ENCODE measurements at places on chromosomes 1 and 21. TPM values are rescaled to one million over a fixed set of nuclear protein-coding genes. Genes with fewer than 3 reads are reported as not detected.

TTLL7 gene
- 21.8 TPM for total RNA-seq

SLC1A7 gene
- total RNA-seq = 0.25 TPM

EDARADD gene
- 2.9 TPM for total RNA-seq

ZNF683 gene
- total RNA-seq = 0.41 TPM

ITGB2 gene
- total RNA-seq = 58.3 TPM

SPATA46 gene
- total RNA-seq = not detected

CSF1 gene
- 25.9 TPM for total RNA-seq

VAV3 gene
- 1.5 TPM for total RNA-seq

LRRC39 gene
- total RNA-seq = 0.18 TPM

RBP7 gene
- 1.5 TPM for total RNA-seq

GRCh38 chr1:26058052-26058595, 9.3 kb downstream of the TRIM63 start:
- no peak for DNase-seq

DNA sequence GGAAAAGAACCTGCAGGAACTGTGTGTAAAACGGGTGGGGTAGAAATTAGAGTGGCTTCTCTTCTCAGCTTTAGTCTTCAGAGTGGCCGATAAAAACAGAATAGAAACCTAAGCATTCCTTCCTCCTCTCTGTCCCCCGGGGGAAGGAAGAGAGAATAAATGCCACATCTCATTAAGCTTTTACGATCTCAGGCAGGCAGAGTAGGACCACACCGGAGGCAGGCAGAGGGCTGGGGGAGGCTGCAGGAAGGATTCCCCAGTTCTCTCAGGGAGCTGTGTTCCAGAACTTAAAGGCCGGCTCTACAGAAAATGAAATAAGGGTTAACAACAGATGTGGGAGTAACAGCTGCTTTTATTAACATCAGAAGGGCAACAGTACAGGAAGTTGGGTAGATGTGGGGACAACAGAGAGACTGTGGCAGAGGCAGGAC, 24.5 kb upstream of the MEF2D start:
- DNase-seq = no peak

DNA sequence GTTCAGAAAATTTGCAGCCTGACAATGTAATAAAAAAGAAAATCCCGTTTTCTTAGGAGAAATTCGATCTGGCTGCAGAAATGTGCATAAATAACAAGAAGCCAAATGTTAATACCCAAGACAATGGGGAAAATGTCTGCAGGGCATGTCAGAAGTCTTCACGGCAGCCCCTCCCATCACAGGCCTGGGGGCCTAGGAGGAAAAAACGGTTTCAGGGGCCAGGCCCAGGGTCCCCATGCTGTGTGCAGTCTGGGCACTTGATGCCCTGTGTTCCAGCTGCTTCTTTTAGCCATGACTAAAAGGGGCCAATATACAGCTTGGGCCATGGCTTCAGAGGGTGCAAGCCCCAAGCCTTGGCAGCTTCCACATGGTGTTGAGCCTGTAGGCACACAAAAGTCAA, 6.5 kb upstream of the PRDX6 start:
- DNase-seq = no peak

- DNase-seq = peak; percentile 12
Measured at GRCh38 chr1:2128189-2128901, 66.2 kb downstream of the FAAP20 start.

GRCh38 chr1:157734321-157734720, 33.8 kb upstream of the FCRL3 start:
- DNase-seq = no peak

GRCh38 chr21:38277501-38278131, 20.8 kb downstream of the KCNJ15 start:
- DNase-seq = no peak

DNA sequence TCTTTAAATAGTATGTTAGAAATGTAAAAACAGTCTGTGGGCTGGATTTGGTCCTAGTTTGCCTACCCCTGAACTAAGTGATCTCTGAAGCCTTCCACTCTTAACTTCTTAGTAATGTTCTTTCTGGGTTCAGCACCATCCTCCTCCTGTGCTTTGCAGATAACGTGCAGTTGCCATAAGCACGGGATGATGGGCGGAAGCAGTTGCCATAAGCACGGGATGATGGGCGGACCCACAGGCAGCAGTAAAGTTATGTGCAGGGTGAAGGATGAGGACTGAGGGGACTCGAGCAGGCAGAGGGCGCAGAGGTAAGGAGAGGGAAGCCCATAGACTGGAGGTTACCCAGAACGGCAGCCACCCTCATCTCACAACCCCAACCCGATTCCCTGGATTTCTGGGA, 25.6 kb downstream of the GPA33 start:
- DNase-seq = no peak

DNA sequence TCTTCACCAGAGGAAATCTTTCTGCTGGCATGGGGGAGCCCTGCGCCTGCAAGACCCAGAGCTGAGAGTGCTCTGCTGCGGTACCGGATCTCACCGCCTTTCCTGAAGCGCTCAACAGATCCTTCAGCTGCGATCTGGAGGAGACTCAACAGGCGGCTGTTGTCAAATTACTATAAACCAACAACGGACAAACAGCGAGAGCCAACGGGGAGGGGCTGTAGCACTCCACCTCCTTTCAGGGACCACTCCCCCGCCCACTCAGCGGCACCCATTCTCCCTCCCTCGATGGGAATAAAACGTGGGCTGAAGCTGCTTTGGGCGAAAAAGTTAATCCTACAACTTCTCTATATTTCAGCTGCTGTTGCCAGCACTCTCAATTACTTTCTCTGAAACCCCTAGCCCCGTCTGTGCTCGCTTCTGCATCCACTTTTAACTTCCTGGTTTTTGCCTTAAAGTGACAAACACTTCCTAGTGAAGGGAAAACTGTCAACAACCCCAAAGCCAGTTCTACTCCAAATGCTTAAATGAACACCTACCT, at the start of gene FMO5:
FMO5 (minus strand) TSS at position 147 of the 538 bp plus-strand sequence. CDS start 310 bp downstream, outside the sequence.
- DNase-seq = peak; percentile 76

- DNase-seq = no peak
Measured at GRCh38 chr1:172602706-172603105, 56.2 kb upstream of the FASLG start.

GRCh38 chr1:244347942-244348341, 103.8 kb downstream of the ADSS2 start:
- DNase-seq = no peak

- no peak for DNase-seq
Measured at GRCh38 chr1:235893840-235894239, 27.1 kb upstream of the LYST start.

- peak; percentile 47 for DNase-seq
Measured at GRCh38 chr1:151282883-151283725, 1.0 kb downstream of the ZNF687 start.

GRCh38 chr1:103942029-103942428, 192.3 kb downstream of the AMY1C start:
- DNase-seq = no peak

- no peak for DNase-seq
Measured at GRCh38 chr1:9529190-9529589, 10.1 kb upstream of the SLC25A33 start.

DNA sequence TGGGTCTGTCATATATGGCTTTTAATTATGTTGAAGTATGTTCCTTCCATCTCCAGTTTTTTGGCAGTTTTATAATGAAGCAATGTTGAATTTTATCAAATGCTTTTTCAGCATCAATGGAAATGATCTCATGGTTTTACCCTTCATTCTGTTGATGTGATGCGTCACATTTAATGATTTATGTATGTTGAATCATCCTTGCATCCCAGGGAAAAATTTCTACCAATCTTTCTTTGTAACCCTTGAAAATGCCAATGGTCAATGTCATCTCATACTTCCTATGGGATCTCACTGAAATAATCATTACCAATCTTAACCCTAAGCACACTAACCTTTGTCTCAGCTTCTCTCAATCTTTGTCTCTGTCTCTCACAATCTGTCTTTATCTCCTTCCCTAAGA, 1004.0 kb downstream of the KCNT2 start:
- DNase-seq = no peak

- no peak for DNase-seq
Measured at GRCh38 chr1:23417570-23417969, 7.0 kb downstream of the TCEA3 start.

DNA sequence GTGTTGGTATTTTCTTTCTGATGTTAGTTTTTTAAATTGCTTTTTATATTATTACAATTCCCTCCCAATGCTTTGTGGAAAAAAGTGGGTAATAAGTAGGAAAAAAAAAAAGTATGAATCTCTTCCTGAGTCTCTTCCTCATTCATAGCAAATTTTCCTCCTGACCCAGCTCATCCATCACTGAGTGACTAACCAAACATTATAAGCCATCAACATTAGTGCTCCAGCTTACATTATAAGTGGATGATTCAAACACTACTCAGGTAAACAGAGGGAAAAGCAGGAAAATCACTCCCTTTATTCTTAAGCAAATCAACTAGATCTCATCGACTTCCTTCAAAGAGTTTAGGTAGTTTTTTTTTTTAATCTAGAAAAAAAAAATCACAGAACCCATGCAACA, 15.4 kb upstream of the SAMD13 start:
- no peak for DNase-seq

DNA sequence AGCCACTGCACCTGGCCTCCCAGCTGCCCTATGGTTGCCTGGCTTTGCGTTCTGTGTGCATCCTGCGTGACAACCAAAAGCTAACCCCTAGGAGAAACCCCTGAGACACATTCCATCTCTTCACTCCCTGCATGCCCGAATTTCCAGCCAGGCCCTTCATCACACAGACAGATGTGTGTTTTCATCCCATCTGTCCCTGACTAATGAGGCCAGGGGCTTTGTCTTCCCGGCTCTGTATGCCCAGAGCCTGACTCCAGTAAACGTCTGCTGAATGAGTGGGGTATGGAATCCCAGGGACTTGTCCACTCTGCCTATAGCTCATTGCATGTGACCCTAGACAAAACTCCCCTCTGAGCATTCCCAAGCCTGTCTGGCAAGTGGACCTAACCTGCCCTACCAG, 9.6 kb downstream of the ESPN start:
- no peak for DNase-seq

DNA sequence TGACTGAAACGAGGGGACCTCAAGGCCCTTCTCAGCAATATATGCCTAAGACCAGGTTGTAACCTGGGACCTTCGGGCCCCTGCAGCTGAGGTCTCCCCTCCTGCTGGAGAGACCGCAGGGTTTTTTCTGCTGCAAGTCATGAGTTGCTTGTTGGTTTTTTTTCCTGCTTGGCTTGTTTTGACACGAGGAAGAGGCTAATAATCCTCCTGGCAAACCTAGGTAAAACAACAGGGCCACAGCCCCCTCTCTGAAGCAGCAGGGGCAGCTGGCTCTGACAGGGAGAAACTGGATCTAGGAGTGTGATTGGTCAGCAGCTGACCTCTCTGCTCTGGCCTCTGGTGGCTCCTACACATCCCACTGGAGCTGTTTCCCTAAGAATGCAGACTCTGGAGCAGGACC, 69.0 kb downstream of the CD34 start:
- peak; percentile 32 for DNase-seq

DNA sequence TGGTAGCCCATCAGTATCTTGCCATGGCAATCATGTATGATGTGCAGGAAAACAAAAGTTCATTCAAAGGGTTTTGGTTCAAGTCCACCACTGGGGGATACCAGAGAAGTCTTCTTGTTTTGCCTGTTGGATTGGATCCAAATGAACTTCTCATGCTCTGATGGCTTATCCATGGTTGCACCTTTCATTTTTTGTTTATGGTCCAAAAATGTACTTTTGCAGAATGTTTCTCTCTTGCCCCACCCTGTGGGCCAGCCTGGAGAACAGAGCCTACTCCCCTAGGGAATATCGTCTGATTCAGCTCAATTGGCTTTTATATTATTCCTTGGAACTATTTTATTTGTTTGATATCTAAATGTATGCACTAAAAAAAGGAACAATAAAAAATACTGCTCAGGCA, 20.1 kb upstream of the CLCA1 start:
- DNase-seq = no peak

DNA sequence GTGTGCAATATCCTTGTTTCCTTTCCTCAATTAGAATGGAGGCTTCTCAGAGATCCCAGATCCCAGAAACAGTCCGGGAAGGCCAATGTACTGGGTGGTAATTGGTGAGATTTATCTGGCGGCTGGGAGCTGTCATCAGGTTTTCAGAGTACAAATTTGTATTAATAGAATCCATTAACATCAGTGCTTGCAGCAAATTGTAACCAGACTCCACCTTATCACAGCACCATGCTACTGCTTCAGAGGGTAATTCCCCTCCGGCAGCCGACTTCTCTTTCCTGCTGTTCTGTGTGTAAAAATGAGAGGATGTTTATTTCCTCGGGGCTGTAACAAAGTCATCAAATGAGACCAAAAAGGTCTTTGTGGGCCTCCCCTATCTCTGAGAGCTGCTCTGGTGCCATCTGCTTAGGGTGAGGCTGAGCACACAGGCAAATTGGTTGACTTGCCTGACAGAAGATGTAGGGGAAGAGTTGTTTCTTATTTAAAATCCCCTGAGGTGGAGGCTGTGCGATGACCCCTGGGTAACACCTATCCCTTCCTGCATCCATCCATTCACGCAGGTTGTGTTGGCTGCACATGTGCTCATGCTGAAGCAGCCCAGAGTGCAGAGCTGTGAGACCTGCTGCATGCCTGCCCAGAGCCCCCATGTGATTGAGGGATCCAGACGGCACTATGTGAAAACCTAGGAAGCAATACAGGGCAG, 19.2 kb downstream of the NFASC start:
- no peak for DNase-seq

DNA sequence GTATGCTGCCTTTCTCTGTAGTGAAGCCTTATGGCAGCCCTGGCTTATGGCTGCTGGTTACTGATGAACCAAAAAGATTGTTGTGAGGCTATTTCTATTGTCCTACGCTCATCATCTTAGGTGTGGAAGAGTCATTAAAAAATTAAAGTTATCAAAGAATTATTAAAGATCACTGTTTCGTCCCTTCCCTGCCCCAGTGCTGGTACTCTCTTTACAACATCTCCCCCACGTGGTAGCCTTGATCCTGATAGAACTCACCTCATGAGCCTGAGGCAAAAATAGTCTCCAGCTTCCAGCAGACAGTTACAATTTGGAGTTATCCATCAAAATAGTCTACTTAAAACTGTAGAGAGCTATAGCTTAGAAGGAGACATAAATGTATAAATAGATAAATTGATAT, 201.5 kb downstream of the S1PR1 start:
- DNase-seq = no peak

GRCh38 chr21:19921211-19921610, 1077.0 kb upstream of the NCAM2 start:
- DNase-seq = no peak

GRCh38 chr1:240610636-240611035, 1.3 kb downstream of the GREM2 start:
- no peak for DNase-seq

GRCh38 chr1:198241553-198241952, 84.8 kb downstream of the NEK7 start:
- no peak for DNase-seq
